Fibroblast of villous mesenchyme (primary cell): ENCODE measurements at places on chromosomes 7 and 10.

DNA sequence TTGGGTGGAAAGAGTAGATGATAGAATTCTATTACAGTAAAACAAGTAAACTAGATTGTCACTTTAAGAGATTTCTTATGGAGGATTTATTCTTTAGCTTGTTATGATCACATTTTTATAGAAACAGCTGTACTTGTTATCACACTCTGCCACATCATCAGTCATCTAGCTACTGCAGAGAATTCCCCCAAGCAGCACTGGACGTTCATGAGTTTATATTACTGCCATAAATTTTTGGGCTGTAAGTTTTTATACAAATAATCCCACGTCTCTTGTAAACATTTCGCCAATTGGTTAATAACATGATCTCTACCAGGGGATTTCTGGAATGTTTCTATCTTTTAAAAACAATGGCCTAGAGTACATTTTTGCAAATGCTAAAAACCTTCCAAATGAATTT is 238.8 kb downstream of the POLR1F start:
- peak; percentile 97 for DNase-seq

GRCh38 chr10:133295426-133296320 is 13.0 kb downstream of the TUBGCP2 start:
- no peak for DNase-seq

DNA sequence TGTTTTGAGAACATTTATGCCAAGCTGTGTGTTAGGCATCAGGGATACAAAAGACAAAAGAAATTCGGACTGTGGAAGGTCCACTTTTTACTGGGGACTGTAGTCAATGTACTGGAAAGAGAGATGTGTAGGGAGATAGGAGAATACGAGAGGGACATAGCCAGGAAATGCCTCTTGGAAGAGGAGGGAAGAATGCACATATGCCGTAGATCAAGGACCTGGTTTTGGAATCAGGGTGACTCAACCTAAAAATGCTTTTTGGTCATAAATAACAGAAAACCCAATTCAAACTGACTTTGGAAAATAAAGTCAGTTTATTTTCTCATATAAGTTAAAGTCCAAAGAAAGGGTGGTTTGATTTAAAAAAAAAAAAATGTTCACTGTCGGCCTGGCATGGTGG is 140.3 kb upstream of the TCF7L2 start:
- no peak for DNase-seq

- no peak for DNase-seq
Measured at GRCh38 chr7:105935250-105935649, 27.8 kb upstream of the CDHR3 start.

GRCh38 chr10:44689368-44689767 is 221.8 kb upstream of the TMEM72 start:
- DNase-seq: no peak

DNA sequence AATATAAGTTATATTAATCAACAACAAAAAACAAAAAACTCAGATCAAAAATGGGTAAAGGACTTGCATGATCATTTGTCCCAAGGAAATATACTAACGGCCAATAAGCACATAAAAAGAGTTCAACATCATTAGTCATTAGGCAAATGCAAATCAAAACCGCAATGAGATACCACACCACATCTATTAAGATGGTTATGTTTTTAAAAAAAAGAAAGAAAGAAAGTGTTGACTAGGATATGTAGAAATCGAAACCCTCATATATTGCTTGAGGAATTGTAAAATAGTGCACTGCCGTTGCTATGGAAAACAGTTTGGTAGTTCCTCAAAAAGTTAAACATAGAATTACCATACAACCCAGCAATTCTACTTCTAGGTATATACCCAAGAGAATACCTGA is 39.4 kb upstream of the CTNNA3 start:
- DNase-seq: no peak

DNA sequence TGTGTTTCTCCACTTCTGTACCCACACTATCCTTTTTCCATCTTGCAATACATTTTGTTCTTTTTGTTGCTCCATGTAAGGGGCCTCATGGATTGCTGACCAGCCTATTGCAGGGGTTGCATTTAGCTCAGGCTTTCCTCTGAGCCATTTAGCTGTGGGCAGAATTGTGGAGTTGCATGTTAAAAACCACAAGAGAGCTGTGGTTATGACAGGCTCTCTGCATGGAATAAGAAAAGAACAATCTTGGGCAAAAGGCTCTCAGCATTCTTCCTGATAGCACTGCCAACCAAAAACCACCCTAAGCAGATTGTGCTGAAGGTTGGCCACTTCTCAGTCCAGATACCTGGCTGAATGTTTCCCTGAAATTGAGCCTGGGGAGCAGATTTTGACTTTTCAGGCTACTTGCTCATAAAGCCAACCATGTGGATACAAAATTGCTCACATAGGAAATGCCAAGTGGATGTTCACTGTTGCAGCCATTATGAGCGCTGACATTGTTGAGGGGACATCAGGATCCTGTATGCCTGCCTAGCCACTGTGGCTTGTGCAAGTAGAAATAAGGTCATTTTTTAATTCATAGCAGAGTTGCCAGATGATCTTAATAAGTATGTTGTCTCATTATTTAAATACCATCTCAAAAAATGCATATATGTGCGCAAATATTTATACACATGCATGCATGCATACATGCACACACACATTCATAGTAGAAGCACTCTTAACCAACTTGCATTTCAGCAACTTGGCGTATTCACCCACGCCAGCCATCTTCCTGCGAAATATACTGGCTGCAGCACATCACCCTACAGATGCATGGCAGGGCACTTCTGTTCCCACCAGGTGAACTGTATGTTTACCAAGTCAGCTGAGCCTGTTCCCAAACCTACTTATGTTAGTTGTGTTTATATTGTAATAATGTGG is 695.4 kb downstream of the LRMDA start:
- DNase-seq: peak; percentile 24

DNA sequence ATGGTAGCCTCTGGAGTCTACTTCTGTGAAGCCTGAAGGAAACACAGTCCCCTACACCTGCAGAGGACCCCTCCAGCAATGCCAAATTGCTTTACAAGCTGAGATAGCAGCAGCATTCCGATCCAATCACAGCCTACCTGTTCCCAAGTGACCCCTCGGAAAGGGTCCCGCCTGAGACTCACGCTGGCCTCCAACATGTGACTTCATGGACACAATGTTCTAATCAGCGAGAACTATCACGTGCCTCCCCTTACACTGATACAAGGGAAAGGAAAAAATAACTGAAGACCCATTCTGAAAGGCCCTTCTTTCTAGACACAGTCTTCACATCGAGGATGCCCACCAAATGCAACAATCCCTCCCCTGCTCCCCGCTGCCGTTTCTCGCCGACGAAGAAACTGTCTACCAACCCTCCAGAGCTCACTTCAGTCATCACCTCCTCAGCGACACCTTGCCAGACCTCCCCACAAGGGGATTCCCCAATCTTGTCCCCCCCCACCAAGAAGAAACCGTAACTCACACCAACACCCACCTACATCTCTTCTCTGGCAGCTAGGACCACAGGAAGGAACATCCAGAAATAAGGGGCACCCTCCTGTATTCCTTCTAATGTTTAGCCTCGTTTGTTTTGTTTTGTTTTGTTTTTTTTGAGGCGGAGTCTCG is 1.8 kb downstream of the SNX8 start:
- DNase-seq: no peak

GRCh38 chr10:62503872-62504271 is 129.7 kb downstream of the ZNF365 start:
- DNase-seq: peak; percentile 10

DNA sequence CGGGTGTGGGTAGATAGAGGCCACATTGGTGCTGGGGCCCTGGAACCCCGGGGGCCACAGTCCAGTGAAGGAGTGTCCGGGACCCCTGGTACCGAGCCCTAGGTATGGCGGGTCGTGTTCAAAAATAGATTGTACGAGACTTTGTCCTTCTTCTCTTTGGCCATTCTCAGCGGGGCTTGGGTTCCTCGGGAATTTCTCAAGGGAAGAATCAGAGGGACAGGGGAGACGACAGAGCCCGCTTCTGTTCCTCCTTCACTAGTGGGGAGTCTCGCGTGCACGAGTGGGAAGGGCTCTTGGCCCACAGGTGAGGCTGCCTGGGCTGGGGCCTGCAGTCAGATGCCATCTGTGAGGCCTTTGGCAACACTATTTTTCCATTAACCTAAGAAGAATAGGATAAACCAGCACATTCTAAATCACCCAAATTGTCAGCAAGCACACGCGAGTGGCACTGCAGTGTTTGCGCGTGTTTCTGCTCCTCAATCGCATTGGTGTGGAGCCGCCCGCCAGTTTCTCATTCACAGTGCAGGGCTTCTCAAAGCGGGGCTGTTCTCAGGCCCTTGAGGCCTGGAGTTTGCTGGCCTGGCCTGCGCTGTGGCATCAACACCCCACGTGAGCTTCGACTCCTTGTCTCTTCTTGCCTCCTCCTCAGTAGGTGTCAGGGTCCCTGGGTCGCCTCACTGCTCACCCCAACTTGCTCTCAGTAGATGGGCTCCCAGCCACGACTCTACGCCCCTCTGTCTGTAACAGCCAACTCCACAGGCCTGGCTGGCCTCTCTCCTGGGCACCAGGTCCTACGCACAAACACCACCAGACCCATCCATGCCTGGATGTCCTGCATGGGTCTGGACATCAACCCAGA is 187.6 kb upstream of the SHH start:
- DNase-seq: no peak

- DNase-seq: no peak
Measured at GRCh38 chr10:24172909-24173308, 36.0 kb upstream of the KIAA1217 start.

- DNase-seq: peak; percentile 30
Measured at GRCh38 chr7:55024776-55025175, 6.0 kb downstream of the EGFR start.

DNA sequence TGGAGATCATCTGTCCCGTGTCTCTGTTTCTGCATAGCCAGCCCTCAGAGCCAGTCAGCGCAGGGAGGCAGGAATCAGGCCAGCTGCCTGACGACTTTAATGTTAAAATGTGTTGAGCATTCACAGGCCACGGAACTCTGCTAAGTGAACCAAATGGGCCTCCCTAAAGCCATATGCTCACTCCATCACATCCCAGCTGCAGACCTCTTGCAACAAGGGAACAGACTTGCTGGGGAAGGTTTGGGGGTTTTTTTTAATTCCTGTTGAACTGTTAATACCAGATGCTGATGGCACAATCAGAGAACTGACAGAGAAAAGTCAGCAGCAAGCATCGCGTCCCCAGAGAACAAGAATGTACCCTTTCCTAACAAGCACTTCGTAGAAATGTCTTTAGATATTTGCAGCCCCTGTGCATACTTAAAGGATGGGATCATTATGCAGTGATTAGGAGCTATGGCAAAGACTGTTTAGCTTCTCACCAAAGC is 900.4 kb upstream of the AUTS2 start:
- no peak for DNase-seq

- DNase-seq: peak; percentile 1
Measured at GRCh38 chr10:56551037-56551436, 190.0 kb upstream of the ZWINT start.

DNA sequence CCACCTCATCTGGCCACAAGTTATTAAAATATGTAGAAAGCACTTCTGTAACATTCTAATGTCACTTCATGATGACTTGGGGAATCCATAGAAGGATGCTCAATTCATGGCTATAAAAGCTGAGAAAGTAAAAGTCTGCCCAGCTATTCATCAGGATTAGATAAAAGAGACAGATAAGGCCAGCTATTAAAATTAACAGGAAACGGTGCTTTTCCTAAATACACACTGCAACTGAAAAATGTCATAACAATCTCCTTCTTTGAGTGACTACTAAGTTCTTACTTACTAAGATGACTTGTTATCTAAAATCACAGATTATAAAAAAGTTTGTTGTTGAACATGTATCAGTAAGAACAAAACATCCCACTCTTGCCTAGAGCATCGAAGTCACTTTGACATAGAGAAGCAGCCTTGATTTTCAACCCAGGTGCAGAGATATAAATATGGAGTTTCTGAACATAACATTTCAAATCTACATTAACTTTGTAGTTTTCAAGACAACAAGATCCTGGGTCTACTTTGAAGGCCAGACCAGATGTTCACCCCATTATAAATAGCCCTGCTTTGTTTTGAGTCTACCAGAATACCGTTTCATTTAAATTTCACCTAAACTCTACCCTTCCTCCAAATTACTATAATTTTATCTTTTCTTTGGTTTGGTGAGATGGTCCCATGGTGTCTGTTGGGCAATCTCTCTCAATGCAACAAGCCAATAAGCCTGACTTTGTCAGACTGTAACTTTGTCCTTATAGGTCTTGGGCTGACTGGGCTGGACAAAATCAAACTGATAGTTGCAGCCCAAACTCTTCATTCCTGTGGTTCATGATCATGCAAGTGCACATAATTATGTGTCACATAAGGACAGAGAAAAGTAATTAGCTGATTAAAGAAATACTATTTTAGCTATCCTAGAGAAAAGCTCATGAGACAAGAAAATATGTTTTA is 24.0 kb downstream of the HYCC1 start:
- peak; percentile 72 for DNase-seq

- no peak for DNase-seq
Measured at GRCh38 chr10:21427804-21428481, 97.5 kb downstream of the SKIDA1 start.

DNA sequence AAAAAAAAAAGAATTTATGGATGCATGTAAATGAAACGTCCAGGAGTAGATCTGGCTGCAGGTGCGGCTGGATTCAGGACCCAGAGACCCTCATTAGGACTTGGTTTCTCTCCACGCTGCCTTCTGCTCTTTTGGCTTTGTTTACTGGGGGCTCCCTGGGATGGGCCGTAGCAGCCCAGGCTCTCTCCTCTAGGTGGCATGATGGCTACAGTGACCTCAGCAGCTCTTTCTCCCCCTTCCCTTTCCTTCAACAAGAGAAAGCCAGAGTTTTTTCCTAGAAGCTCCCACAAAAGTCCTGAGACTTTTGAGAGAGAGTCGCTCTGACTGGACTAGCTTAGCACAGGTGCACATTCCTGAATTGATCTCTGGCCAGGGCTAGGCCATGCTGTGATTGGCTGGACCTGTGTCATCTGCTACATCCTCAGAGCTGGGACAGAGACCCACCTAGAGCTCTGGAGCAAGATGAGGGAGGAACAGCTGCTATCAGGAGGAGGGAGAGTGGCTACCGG is 67.8 kb upstream of the PDCD4 start:
- DNase-seq: peak; percentile 67

DNA sequence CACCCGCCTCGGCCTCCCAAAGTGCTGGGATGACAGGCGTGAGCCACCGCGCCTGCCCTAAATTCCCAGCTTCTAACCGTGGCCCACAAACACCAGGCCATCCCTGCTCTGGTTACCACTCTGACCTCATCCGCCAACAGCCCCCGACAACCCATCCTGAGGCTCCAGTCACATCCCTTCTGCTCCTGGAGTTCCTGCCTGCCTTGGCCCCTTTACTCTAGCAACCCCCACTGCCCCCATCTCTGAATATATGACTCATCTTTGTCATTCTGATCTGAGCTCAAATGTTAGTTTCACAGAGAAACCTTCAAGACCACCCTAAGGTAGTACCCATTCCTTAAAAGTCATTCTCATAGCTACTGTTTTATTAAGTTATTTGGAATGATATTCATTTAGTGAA is 26.6 kb downstream of the RHEB start:
- no peak for DNase-seq

- peak; percentile 5 for DNase-seq
Measured at GRCh38 chr10:117761695-117762094, 219.1 kb downstream of the EMX2 start.

GRCh38 chr10:62742536-62743061 is 61.9 kb upstream of the ADO start:
- peak; percentile 6 for DNase-seq

- DNase-seq: no peak
Measured at GRCh38 chr10:21593986-21594385, 60.0 kb downstream of the MLLT10 start.
